ENCODE measurements at places on chromosomes 2 and 18. TPM values are rescaled to one million over a fixed set of nuclear protein-coding genes. Genes with fewer than 3 reads are reported as not detected.

The ANO7 gene
- total RNA-seq: 1.5 TPM

GRCh38 chr2:85439025-85439472 lies 20.5 kb downstream of the SH2D6 start:
- DNase-seq: no peak

GRCh38 chr18:79789091-79789891 lies 8.4 kb upstream of the KCNG2 start:
- DNase-seq: peak; percentile 91

DNA sequence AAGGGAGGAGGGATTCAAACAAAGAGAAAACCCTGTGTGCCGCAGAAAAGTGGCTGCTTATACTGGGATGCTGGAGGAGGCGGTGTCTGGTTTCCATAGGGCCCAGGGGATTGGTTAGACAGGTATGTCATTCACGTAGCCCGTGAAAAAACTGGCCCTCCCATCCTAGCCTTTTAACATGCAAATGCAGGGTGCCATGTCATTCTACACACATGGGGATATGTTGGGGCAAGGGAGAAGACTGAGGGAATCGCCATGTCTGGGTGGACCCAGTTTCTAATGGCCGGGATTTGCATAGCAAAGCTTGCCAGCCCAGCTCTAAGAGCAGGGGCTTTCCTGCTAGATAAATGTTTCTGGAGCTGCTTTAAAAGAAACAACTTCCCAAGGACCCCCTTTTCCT lies 8.2 kb upstream of the RNU2-63P start:
- no peak for DNase-seq

DNA sequence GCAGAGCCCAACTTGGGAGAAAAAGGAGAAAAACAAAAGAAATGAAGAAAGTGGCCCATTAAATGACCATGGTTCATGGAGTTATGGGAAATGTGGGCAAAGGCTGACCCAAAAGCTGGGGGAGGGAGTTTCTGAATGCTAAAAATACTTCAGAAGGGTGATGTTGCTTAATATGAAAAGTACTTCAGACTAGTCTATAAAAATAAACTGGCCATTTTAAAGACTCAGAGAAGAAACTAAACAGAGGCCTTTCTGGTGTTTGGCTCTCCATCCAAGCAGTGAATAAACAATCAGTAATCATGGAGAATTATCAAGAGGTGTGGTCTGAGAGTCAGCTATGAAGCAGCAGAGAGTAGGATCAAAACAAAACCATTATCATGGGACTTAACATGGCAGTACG lies 160.8 kb upstream of the MAPRE2 start:
- no peak for DNase-seq

The VIL1 gene
- not detected for total RNA-seq

GRCh38 chr18:21897811-21898210 lies 157.2 kb downstream of the MIB1 start:
- no peak for DNase-seq
